ENCODE measurements at places on chromosomes 6 and 20. TPM values are rescaled to one million over a fixed set of nuclear protein-coding genes. Genes with fewer than 3 reads are reported as not detected.

The FHL5 gene
- total RNA-seq, result 7.2 TPM

The RAMACL gene
- total RNA-seq, result 1.3 TPM

The RFX6 gene
- total RNA-seq, result not detected

The ZFAND3 gene
- 76.0 TPM for total RNA-seq

The RNF39 gene
- not detected for total RNA-seq

The AGER gene
- total RNA-seq, result 1.6 TPM

The RAD21L1 gene
- not detected for total RNA-seq

The ARFGEF3 gene
- total RNA-seq, result 0.86 TPM

The TENT5A gene
- 53.5 TPM for total RNA-seq

The GMEB2 gene
- total RNA-seq, result 5.5 TPM

The HLA-DRA gene
- total RNA-seq, result 82.4 TPM

DNA sequence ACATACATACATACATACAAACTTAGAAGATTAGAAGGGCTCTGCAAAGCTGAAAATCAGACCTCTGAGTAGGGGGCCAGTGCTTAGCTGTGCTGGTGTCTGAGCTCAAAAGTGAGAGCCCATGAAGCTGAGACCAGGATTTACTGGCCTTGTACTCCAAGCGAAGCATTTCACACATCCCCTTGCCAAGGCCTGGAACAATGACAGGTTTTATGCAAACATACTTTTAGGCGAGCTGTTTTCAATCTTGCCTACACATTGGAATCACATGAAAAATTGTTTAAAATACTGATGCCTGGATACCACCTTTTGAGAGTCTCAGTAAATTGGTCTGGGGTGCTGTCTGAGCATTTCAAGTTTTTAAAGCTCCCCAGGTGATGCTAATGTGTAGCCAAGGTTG lies 80.9 kb upstream of the SRSF6 start:
- DNase-seq, result no peak

- DNase-seq, result no peak
These were observed 22.4 kb downstream of the TAF4 start for GRCh38 chr20:62043131-62043914.

DNA sequence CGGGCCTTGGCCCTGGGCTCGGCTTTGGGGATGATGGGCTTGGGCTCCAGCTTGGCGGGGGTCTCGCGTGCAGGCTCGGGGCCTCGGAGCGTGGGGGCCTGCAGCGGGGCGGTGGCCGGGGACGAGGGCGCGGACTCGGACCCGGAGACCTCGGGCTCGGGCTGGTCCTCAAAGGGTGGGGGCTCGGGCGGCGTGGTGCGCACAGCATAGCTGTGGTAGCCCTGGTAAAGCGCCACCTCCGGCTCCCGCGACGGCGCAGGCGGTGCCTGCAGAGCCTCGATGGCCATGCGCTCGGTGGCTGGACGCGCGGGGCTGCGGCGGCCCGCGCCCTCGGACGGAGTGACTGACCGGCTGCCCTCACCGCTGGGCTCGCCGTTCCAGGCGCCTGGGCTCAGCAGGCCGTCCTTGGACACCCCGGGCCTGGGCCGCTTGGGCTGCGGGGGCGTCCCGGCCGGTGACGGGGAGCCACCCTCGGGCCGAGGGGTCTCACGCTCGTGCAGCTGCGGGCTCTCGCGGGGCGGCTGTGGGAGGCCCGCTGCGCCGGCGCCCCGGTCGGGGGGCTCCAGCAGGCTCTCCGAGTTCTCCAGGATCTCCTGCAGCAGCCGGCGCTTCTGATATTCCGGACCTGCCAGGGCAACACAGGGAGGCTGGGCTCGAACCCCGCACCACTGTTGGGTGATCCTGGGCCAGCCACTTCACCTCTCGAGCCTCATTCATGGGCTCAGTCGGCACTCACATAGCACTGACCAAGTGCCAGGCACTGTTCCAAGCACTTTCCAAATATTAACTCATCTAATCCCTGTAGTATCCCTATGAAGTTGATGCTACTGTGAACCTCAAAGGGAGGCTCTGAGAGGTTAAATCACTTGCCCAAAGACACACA lies 71.0 kb downstream of the JPH2 start:
- DNase-seq, result no peak

DNA sequence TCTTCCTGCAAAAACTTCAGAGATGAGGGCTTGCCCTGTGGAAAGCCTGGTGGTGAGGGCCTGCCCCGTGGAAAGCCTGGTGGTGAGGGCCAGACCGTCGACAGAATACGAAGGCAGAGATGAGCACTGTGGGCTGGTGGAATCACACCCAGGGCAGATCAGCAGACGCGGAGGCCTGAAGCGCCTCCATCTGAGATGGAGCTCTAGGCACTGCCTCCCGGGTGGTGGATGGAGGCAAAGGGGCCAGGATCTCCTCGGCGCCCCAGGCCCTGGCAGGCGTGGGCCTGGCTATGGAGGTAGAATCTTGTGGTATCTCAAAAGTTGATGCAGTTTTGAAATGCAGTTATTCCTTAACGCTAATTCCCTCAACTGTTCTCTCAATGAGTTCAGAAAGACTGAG lies 104.8 kb downstream of the PSMB1 start:
- no peak for DNase-seq

GRCh38 chr6:169577236-169577635 lies 124.6 kb downstream of the WDR27 start:
- DNase-seq, result no peak

GRCh38 chr6:40410821-40411220 lies 176.3 kb downstream of the LRFN2 start:
- no peak for DNase-seq

DNA sequence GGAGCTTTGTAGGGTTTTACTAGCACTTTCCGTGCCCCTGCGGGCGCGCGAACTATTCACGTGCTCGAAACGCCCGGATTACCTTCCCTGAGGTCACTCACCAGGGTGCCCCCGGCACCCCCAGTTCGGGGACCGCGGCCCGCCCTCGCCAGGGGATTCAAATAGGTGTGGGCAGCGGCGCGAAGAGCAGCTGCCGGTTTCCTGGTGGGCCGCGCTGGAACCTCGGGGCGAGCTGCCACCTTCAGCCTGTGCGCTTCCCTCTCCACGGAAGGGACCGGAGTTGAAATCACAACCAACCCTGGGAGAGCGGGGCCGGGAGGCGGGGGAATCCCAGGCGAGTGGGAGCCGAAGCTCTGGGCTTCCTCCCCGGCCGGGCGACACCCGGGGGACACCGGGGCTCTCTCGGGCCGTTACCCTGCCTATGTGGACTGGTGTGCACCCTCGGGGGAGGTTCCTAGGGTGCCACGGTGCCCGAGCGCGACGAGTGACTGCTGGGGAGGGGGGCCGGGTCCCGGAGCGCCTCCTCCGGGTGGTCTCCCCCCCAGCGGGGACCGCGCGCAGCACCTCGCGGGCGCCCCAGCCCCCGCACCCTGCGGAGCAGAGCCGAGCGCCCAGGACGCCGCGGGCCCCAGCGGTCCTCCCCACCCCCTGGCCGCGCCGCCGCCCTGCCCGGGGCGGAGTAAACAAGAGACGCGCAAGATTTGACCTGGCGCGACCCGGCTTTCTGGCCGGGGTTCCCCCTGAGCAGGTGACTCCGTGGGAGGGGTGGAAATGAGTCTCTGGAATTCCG lies 2.1 kb upstream of the HIVEP2 start:
- DNase-seq, result peak; percentile 90

DNA sequence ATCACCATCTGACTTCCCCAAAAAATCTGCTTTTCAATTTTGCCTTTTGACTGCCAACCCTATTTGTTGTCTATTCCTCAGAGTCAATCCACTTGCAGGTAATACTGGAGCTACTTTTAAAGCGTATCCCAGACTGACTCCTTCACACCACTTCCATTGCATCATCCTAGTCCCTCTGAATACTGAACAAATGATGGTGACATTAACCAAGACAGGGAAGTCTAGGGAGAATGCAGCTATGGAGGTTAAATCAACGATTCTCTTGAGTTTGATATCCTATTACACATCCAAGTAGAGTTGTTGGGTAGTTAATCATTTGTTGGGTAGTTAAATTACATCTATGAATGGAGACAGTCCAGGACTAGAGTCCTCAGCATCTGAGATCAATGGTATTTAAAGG lies 2.0 kb downstream of the OGFRL1 start:
- DNase-seq, result no peak

- DNase-seq, result no peak
These were observed at the start of gene ZFP57 for GRCh38 chr6:29680904-29681303. ZFP57 (minus strand) TSS chr6:29681152; CDS start chr6:29677003, 4,149 bp downstream.

- DNase-seq, result no peak
These were observed 13.2 kb upstream of the KIF25 start for GRCh38 chr6:167984144-167984719.

- no peak for DNase-seq
These were observed 64.9 kb upstream of the AFDN start for GRCh38 chr6:167761794-167762258.

GRCh38 chr6:32189069-32189741 lies 797 bp downstream of the PBX2 start:
- no peak for DNase-seq

GRCh38 chr6:164897523-164898235 lies 411.7 kb downstream of the C6orf118 start:
- DNase-seq, result no peak

- DNase-seq, result no peak
These were observed 19.4 kb downstream of the QRSL1 start for GRCh38 chr6:106648651-106649308.

- DNase-seq, result no peak
These were observed 89.3 kb upstream of the BTN3A2 start for GRCh38 chr6:26275663-26276062.

All from Right ventricle myocardium superior (tissue), 1 donor.